ENCODE measurements at places on chromosomes 13 and 19.

DNA sequence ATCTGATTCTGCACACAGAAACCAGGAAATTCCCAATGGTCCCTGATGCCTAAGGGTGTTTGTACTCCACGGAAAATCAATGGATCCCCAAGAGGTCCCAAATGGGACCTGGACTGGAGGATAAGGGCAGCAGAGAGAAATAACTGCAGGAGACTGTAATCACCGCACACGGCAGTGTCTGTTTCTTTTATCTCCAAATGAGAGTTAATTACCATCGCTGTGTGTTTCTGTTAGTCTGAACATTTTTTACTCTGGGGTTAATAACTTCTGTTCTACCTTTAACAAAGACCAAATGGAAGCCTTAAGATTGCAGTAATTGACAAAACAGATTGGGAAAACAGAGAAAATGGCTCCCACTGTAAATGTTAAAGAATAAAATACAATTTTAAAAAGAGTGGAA lies 320.9 kb downstream of the DCLK1 start:
- H3K27ac ChIP-seq: no peak overlapping the region
- H3K36me3 ChIP-seq: no peaks in the 10 kb centered on the region
- H3K4me3 ChIP-seq: no peak overlapping the region
- H3K4me1 ChIP-seq: no peaks in the 10 kb centered on the region
- H3K27me3 ChIP-seq: no peaks in the 10 kb centered on the region

DNA sequence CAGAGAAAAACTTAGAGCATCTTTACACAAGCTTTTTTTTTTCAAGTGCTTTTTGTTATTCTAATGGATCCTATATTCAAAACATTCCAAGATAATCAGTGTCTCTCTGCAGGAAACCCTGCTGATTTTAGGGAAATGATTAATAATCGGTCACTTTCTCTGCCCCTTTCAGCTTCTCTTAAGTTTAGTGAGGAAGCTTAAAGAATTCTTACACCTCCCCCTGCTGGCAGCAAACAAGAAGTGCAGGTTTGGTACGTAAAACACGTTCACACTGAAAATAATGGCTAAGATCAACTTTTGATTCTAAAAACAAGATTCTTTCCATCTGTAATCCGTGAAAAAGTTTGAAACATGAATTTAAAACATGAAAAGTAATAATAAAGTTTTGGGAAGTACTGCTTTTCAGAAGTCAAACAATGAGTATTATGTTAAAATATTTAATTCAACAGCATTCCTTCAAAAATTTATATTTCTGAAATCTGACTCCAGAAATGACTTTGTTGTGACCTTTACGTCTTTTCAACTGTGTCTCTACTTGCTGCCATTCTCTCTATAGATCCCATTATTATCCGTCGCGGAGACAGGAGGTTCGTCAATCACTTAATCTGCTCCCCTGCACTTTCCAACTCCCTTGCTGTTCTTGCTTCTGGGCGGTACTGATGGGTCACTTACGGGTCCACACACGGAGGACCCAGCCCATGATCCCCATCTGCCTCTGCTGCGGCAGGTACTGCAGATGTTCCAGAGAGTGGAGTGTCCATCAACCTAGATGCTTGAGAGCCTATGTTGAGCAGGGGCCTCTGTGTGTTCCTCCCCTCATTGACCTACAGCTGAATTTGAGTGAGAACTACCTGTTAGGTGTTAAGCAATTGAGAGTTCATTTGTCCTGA lies 203.1 kb upstream of the EDNRB start:
- no peak overlapping the region for H3K4me3 ChIP-seq
- no peak overlapping the region for H3K27ac ChIP-seq
- H3K4me1 ChIP-seq: no peaks in the 10 kb centered on the region
- H3K36me3 ChIP-seq: no peaks in the 10 kb centered on the region
- peaks cover 23% of the 10 kb centered on the region for H3K27me3 ChIP-seq
- DNase-seq: peak; percentile 61

DNA sequence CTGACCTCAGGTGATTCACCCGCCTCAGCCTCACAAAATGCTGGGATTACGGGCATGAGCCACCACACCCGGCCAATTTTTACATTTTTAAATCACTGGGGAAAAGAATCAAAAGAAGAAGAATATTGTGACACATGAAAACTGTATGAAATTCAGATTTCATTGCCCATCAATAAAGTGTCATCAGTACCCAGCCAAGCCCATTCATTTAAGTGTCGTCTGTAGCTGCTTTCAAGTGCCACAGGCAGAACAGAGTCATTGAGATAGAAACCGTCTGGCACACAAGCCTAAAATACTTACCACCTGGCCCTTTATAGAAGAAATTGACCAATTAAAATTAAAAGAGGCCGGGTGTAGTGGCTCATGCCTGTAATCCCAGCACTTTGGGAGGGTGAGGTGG lies 15.3 kb downstream of the COLGALT1 start:
- H3K36me3 ChIP-seq: peaks cover 78% of the 10 kb centered on the region
- H3K27me3 ChIP-seq: no peaks in the 10 kb centered on the region
- H3K4me3 ChIP-seq: no peak overlapping the region
- no peak for DNase-seq
- H3K4me1 ChIP-seq: peaks cover 2% of the 10 kb centered on the region

DNA sequence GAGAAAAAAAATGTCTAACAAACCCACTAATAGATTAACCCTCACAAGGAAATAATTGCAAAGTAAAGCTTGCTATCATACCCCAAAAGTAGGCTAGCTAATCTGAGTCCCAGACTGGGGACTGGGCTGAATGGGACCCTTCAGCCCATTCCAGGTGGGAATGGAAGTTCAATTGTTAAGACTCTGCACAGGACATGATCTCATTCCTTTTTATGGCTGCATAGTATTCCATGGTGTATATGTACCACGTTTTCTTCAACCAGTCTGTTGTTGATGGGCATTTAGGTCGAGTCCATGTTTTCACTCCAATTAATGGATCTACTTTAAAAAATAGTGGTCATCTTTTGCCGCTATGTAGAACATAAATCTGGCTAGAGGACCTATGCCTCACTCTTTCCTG lies 17.9 kb downstream of the OR7A5 start:
- DNase-seq: no peak
- no peaks in the 10 kb centered on the region for H3K27me3 ChIP-seq
- H3K36me3 ChIP-seq: no peaks in the 10 kb centered on the region
- H3K27ac ChIP-seq: no peak overlapping the region

GRCh38 chr19:1275260-1275975 lies at the start of gene FAM174C:
FAM174C (plus strand) TSS chr19:1275530; CDS start chr19:1275550, 20 bp downstream.
- H3K4me3 ChIP-seq: peak within 1 kb of the TSS; percentile 84
- H3K27ac ChIP-seq: peak within 1 kb of the TSS; percentile 58
- peak; percentile 98 for DNase-seq

DNA sequence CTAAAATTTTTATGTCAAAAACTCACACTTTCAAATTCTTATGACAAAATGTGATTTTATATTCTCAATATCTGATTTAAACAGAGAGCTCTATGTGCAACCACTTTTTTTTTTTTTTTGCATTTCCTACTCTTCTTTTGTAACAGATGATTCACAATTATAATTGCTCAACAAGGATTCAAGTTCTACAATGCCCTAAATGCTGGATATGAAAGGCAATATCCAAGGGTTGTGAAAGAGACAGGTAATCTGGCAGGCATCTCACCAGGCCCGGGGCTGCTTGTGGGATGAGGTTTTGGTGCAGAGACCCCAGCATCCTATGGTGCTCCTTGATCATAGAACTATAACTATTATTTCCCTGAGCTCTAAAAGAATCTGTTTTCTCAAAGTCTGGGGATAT lies 363.6 kb upstream of the NBEA start:
- H3K27ac ChIP-seq: no peak overlapping the region
- DNase-seq: no peak
- no peak overlapping the region for H3K4me3 ChIP-seq
- no peaks in the 10 kb centered on the region for H3K36me3 ChIP-seq

DNA sequence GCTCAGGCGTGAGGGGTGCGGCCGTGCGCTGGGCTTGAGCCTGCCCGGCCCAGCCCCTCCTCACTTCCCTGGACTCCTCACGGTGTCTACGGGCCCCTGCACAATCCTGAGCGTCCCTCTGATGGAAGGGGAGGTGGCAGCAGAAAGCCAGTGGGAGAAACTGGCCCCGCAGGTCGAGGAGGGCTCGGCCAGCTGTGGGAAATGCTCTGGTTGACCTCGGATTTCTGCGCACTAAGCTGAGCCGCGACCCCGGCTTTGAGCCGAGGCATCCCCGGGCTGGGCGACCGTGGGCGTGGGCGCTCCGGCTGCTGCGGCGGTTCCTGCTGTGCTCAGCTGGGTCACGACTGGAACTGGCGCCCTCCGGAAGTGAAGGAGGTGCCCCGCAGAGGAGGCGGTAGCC lies 70.1 kb downstream of the ZNF208 start:
- no peak for DNase-seq
- H3K27me3 ChIP-seq: no peaks in the 10 kb centered on the region
- no peak overlapping the region for H3K4me3 ChIP-seq
- H3K4me1 ChIP-seq: no peaks in the 10 kb centered on the region

- no peaks in the 10 kb centered on the region for H3K27me3 ChIP-seq
- H3K4me3 ChIP-seq: peak overlapping the region; percentile 5
- H3K4me1 ChIP-seq: peaks cover 9% of the 10 kb centered on the region
- H3K36me3 ChIP-seq: peaks cover 18% of the 10 kb centered on the region
- peak; percentile 84 for DNase-seq
Observed at GRCh38 chr19:52566588-52566987, 3.5 kb upstream of the ZNF701 start.

DNA sequence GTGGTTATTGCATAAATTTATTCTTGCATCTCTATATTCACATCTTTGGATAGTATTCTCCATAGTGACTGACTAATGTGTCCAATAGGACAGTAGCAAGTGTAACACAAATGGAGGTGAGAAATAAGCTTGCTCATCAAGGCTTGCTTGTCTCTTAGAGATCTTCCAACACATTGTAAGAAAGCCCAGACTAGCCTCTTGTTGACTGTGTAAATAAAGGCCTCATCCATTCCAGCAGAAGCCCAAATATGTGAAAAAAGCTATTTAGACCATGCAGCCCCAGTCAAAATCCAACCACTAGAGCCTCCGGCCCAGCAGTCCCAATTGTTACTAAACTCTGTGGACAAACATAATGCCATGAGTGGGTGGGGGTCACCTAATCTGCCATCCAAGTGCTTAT lies 2.7 kb upstream of the ZNF615 start:
- H3K4me1 ChIP-seq: peaks cover 2% of the 10 kb centered on the region
- DNase-seq: no peak
- H3K27me3 ChIP-seq: no peaks in the 10 kb centered on the region
- H3K27ac ChIP-seq: no peak overlapping the region

DNA sequence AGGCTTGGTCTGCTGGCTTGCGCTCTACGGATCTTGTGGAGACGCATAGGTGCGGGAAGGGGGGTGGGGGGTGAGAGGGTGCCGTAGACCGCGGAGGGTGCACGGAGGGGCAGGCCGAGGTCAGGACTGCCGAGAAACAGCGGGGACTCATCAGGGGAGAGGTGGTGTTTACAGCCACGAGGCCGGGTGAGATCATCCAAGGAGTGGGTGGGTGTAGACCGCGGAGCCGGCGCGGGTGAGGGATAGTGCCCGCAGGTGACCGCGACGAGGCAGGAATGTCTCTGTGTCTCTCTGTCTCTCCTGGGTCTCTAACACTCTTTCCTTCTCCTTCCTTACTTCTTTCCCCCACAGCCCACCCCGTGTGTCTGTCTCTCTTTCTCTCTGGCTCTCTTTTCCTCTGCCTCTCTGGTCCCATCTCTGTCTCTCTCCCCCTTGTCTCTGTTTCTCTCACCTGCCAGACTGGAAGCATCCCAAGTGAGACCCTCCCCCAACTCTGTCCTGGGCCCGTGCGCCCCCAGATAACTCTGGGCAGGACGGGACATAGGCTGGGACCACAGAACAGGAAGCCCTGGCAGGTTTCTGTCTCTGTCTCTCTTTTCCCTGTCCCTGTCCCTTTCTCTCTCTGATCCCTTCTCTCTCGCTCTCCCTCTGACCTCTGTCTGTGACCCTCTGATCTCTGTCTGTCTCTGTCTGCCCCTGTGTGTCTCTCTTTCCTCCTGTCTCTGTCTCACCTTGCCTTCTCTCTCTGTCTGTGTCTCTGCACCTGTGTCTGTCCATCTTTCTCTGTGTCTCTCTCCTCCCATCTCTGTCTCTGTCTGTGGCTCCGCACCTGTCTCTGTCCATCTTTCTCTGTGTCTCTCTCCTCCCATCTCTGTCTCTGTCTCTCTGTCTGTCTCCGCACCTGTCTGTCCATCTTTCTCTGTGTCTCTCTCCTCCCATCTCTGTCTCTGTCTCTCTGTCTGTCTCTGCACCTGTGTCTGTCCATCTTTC lies 1.8 kb upstream of the KLK4 start:
- no peaks in the 10 kb centered on the region for H3K4me1 ChIP-seq
- no peak for DNase-seq
- no peaks in the 10 kb centered on the region for H3K36me3 ChIP-seq
- peaks cover 74% of the 10 kb centered on the region for H3K27me3 ChIP-seq
- no peak overlapping the region for H3K4me3 ChIP-seq
- H3K27ac ChIP-seq: no peak overlapping the region

DNA sequence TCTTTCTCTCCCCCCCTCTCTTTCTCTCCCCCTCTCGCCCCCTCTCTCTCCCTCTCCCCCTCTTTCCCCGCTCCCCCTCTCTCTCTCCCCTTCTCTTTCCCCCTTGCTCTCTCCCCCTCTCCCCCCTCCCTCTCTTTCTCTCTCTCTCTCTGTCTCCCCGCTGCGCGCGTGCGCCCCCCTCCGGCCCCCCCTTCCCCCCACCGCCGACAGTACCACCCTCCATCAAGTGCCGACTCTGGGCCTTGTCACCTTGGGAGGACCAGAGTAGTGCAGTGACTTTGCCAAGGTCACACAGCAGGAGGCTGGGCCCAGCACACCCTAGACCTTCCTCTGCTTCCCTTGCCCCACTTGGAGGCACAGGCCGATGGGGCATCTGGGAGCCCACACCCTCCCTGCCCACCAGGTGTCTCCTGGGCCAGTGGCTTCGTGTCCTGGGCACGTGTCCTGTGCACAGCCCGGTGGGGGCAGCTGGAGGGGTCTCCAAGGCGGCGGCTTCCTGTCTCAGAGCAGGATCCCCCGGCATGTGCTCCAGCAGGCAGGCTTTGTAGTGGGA lies 121.6 kb downstream of the KDM4B start:
- peaks cover 85% of the 10 kb centered on the region for H3K36me3 ChIP-seq
- peaks cover 30% of the 10 kb centered on the region for H3K4me1 ChIP-seq
- no peaks in the 10 kb centered on the region for H3K27me3 ChIP-seq
- H3K4me3 ChIP-seq: no peak overlapping the region
- DNase-seq: no peak

GRCh38 chr13:51255556-51255955 lies 33.4 kb downstream of the FAM124A start:
- peaks cover 6% of the 10 kb centered on the region for H3K4me1 ChIP-seq
- no peak overlapping the region for H3K27ac ChIP-seq
- H3K4me3 ChIP-seq: no peak overlapping the region
- H3K27me3 ChIP-seq: no peaks in the 10 kb centered on the region

- H3K4me3 ChIP-seq: no peak overlapping the region
- H3K4me1 ChIP-seq: peaks cover 4% of the 10 kb centered on the region
- DNase-seq: no peak
- peaks cover 15% of the 10 kb centered on the region for H3K27me3 ChIP-seq
Observed at GRCh38 chr19:41877916-41878905, 1.1 kb downstream of the CD79A start.
